NT2/D1 (cell line): ENCODE measurements at places on chromosomes 16 and 17.

GRCh38 chr16:9225527-9226316, 134.3 kb downstream of the HAPSTR1 start:
- DNase-seq = peak; percentile 32

DNA sequence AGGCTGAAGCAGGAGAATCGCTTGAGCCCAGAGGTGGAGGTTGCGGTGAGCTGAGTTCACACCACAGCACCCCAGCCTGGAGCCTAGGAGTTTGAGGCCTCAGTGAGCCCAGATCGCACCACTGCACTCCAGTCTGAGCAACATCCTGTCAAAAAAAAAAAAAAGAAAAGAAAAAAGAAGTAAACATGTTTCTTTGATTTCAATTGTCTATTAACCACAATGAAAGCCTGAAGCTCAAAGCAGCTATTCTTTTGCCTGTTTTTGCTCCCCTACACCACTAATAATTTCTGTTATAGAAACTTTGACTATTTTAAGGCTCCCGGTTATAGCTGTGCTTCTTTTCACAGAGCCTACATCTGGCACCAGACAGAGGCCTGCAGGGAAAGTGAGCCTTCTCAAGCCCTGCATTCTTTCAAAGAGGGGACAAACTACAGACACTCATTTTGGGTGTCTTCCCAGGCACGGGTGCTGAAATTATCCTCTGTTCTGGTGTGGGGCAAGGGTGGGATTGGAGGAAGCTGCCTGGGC, 14.2 kb upstream of the SLC52A1 start:
- no peak for DNase-seq

DNA sequence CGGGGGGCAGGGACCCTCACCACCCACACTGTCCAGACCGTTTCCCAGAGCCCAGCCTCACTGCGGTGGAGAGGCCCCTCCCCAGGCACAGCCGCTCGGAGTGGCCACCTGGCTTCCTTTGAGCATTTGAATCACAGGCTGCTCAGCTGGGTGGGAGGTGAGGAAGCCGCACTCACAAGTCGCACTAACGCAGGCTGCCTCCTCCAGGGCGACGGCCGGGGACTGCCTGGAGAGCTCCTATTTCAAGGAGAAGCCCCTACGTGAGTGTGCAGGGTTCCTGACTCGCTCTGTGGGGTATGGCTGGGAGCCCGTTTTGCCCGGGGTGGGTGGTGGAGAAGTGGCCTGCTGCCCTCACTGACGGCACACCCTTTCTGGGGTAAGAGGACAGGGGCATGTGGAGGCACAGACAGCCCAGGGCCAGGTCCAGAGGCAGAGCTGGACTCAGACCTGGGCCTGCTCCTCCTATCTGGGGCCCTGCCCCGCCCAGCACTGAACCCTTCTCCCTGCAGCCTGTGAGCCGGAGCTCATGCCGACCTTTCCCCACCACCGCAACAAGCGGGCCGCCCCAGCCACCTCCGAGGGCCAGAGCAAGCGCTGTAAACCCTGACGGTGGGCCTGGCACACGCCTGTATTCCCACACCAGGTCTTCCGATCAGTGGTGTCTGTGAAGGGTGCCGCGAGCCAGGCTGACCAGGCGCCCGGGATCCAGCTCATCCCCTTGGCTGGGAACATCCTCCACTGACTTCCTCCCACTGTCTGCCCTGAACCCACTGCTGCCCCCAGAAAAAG, 6.2 kb downstream of the SPATA2L start:
- no peak for DNase-seq

- DNase-seq = no peak
Observed at GRCh38 chr17:78132084-78132676, 1.6 kb downstream of the TMC8 start.

DNA sequence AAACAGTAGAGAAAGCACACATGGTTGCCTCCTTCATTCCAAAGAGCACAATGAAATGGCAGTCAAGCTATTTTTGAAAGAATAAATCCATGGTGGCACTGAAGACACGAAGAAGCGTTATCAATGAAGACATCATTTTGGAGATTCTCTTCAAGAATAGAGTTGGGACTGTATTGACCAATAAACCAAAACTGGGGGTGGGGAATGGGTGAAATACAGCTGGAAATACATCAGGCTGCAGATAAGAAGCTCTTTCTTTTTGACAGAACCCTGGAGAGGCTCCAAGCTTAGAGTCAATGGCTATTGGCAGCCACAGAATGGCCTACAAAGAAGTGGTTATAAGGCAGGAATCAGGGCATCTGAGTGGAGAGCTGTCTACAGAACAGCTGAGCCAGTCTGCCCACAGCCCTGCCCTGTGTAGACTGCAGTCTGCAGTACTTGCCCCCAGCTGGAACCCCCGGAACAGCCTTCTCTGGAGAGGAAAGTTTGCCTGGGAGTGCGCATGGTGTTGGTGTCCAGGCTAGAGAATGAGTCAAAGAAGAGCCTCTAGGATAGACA, 100.4 kb downstream of the STX8 start:
- DNase-seq = no peak

GRCh38 chr17:58086953-58087352, 3.7 kb downstream of the DYNLL2 start:
- DNase-seq = no peak

GRCh38 chr17:19341211-19341631, 21.3 kb downstream of the B9D1 start:
- no peak for DNase-seq

GRCh38 chr16:67782567-67783352, 23.6 kb downstream of the RANBP10 start:
- no peak for DNase-seq

- no peak for DNase-seq
Observed at GRCh38 chr17:16516594-16517051, 24.6 kb upstream of the LRRC75A start.

DNA sequence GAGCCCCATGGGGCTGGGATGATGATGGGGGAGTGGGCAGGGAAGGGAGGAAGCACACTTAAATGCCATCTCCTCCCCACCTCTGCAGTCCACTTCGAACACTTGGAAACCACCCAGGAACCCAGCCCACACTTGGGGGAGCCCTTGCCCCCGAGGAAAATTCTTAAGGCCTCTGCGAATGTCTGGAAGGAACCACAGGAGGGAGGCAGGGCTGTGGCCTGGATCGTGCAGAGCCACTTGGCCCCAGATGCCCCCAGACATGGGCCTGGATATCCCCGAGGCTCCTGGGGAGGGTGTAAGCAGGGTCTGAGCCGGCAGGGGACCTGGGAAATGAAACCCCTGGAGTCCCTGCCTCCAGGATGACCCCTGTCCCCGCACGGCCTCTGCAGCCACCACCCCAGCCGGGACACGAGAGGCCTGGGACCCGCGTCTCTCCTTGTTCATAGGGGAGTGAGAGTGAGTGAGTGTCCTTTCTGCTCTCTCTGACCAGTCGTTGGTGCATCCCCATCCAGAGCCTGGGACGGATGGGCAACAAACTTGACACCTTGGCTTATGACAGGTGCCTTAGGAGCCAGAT, 11.8 kb upstream of the MTSS2 start:
- no peak for DNase-seq

- DNase-seq = no peak
Observed at GRCh38 chr17:45748731-45749310, 35.3 kb upstream of the CRHR1 start.

DNA sequence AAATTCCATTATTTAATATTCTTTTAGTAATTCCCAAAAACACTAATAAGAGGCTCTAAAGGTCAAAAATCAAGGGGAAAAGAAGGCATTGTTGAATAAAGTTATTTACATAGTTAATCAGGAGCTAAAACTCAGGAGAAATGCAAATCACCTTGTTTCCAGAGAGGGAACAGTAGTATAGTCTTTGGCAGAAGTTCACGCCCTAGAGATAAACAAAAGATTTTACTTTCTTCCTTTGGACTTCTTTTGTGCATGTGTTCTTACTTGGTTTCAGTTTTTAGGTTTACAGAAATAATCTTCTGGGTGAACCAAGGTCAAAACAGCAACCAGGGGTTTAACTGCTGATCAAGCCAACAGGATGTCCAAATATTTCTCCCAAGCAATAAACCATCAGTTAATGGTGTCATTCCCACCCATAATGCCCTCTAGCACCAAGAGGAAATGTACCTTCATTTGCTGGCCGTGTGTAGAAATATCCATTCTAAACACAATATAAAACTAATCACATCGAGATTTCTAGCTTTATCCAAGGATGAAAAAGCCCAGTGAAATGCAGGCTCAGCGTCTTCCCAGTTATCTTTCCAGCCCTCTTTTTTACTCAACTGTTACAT, 518.8 kb upstream of the SOX9 start:
- DNase-seq = no peak

GRCh38 chr16:9969580-9969979, 212.6 kb downstream of the GRIN2A start:
- no peak for DNase-seq

- DNase-seq = no peak
Observed at GRCh38 chr16:62224646-62225209, 188.5 kb upstream of the CDH8 start.

DNA sequence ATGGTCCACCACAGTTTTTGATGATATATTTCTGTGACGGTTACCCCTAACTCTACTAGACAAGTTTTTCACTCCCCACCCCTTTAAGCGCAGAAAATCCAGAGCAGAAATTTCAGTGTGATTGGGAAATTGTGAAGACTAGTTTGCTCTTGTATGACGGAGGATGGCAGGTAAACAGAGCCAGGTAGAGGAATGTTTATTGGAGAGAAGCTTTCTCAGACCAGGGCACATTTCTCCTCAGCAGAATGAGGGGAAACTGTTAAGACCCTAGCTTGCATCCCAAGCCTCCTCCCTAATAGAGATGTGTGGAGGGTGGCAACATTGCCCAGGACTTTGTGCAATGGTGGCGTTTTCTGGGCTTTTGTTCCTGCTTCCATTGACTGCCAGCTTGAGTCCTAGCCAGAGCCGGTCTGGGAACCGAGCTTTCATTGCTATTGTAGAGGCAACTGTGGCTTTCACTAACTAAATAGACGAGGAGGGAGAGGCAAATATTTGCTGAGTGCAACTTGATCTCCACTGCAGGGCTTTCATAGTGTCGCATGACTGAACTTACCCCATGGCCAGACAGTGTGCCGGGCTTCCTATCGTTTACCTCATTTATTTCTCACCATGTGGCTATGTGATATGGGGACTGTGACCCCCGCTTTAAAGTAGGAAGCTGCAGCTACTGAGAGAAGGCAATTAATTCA, 159.6 kb upstream of the MPHOSPH6 start:
- no peak for DNase-seq
